NCI-H1092 (cell line): ENCODE measurements at places on chromosomes 2 and 18.

- DNase-seq: no peak
Observed at GRCh38 chr2:135651717-135652116, 89.9 kb upstream of the UBXN4 start.

GRCh38 chr2:120390381-120391055 is 44.6 kb downstream of the INHBB start:
- no peak for DNase-seq

- DNase-seq: no peak
Observed at GRCh38 chr18:51437280-51438271, 240.1 kb upstream of the MEX3C start.

GRCh38 chr2:197398913-197399312 is 35.9 kb downstream of the SF3B1 start:
- no peak for DNase-seq

DNA sequence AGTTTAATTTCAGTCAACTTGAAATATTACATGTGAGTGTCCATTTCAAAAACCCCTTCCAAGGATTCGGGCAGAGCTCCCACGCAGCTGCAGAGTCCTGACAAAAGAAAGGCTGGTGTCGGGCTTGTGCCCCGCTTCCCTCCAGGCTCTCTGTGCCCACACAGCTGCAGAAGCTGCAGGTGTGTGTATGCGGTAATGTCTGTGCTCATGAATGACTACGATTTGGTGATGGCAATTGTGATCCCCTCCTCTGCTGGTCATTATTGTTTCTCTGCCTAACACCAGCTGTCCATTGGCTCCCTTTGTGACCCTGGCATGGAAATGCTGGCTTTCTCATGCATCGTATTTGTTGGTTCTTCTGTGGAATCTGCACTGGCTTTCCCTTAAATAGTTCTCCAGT is 224.8 kb downstream of the NUP35 start:
- DNase-seq: peak; percentile 10

DNA sequence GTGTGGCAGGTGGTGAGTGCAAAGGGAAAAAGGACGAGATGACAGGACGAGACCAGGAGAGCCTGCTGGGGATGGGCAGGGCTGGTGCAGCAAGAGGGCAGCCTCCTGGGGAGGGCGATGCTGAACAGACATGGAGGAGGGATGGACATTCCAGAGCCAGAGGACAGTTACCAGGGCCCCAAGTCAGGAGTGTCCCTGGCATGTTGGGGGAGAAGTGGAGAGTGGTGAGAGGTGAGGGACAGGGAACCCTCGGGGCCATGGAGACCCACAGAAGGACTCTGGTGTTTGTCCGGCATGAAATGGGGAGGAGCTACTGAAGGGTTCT is 19.0 kb downstream of the MTERF4 start:
- DNase-seq: no peak

DNA sequence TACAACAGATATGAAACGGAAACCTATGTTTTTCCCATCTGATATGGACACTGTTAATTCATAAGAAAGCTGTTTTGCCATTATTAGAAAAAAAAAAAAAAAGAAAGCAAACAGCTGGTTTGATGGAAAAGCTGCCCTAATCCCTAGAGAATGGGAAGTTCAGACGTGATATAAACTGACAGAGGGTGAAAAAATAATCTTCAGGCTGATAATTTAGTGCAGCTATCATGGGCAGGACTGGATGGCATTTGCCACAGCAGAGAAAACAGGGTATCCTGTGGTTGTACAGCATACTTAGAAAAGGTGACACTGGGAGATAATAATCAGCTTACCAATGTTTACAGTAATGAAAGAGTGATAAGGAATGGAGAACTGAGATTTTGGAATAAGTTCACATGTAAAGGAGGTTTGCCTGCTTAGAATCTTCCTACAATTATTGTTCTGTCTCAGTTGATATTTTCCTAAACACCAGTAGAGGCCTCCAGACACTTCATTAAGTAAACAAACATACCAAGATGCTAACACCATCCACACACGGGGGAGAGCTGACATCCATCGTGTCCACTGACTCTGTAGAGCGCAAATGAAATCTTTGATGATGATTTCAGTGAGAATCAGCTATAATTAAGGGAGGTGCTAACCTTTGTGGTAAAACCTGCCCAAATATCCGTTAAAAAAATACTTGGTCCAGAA is 211.6 kb upstream of the MMADHC start:
- no peak for DNase-seq

- no peak for DNase-seq
Observed at GRCh38 chr2:26991717-26992116, 21.3 kb downstream of the MAPRE3 start.

DNA sequence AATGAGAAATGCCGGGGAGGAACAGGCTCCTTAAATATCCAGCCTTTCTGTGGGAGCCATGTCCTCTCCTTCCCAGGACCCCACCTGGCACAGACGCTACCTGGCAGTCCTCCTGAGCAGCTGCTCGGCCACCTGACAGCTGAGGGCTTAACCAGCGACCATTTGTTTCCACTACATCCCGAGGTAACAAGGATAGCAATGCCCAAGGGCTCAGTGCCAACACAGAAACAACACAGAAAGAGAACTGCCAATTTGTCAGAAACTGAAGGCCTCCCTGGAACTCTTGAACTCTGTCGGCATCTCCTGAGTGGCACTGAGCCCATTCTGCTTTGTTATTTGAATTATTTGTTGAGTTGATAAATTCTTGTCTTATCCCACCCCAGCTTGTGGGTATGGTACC is 122.2 kb upstream of the ARHGAP28 start:
- no peak for DNase-seq

GRCh38 chr18:58076052-58076451 is 32.0 kb downstream of the NEDD4L start:
- DNase-seq: no peak

DNA sequence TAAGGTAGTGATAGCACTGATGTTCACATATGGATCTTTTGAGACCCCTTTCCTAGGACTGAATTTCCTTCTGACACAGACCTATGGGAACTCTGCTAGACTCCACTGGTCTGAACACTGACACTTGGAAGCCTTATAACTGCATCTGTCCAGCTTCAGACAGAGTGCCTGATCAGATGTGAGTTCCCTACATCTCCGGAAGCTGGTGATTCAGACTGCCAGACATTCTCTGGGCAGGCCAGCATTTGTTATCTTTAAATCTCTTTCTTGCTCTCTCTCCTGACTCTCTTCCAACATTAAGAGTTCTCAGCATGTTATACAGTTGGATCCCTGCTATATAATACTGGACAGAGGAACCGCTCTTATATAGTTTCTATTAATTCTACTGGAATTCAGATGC is 408.5 kb downstream of the ZEB2 start:
- DNase-seq: no peak

DNA sequence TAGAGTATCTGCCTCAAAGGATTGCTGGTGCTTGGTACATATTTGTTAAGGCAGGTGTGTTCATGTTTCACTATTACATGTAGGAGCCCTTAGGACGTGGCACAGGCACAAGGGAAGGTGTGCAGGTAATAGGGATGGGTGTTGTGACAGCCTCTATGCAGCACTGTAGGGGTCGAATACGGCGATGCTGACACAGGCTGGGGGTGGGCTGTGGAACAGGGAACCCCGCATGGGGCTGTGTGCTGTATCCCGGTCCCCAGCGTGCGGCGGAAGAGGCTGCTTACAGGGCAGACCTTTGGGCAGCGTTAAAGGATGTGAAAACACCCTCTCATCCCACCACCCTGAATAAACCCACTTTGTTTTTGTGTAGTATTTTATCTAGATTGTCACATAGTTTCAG is 21.5 kb downstream of the B3GNT2 start:
- no peak for DNase-seq

DNA sequence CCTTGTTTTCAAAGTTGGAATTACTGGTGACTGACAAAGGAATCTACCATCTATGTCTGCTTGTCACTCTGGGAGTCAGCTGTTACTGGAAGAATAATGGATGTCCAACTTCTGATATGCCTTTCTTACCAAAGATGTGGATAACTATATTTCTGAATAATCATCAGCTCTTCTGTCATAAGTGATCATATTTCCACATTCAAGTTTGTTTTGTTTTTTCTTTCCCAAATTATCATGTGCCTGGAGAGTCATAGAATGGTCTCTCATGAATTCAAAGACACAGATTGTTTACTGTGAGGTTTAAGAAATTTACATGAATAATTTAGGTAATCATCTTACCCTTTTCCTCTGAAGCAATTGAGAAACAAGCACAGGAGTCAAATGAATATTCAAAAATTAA is 986.7 kb upstream of the CDH2 start:
- DNase-seq: no peak

- DNase-seq: no peak
Observed at GRCh38 chr2:111029181-111029927, 91.4 kb upstream of the BCL2L11 start.

GRCh38 chr2:53422979-53423378 is 344.6 kb upstream of the CHAC2 start:
- DNase-seq: no peak

DNA sequence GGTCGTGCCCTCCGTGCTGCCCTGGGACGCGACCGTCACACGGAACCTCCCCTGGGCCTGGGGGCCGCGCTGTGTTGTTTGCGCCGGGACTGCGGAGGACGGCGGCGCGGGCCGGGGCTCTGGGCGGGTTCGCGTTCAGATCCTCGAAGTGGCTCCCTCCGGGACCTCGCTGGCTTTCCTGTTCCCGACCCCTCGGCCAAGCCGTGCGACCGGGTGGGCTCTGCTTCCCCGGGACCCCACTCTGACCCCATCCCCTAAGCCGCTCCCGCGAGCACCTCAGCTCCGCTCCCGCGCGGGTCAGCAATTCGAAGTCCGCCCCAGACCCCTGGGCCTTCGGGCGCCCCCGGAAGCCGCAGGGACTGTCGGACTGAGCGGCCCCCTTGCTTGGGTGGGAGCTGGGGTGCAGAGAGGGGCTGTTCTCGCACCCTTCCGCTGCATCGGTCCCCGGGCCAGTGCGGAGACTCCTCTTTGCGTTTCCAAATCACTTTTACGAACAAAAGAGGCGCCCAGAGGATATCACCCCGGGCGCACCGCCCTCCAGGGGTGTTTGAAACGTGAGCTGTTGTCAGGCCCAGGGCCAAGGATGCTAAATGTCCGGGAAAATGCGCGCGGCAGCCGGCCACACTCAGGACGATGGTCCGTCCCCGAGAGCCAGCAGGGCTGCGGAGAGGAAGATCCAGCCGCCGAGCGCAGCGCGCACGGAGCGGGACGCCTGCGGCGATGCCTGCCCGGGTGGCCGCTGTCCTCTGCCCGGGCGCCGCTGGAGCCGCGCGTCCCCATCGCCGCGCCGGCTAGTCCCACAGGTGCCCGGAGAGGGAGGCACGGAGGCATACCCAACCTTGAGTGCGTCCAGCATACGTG is 73.5 kb downstream of the ZCCHC2 start:
- DNase-seq: no peak

DNA sequence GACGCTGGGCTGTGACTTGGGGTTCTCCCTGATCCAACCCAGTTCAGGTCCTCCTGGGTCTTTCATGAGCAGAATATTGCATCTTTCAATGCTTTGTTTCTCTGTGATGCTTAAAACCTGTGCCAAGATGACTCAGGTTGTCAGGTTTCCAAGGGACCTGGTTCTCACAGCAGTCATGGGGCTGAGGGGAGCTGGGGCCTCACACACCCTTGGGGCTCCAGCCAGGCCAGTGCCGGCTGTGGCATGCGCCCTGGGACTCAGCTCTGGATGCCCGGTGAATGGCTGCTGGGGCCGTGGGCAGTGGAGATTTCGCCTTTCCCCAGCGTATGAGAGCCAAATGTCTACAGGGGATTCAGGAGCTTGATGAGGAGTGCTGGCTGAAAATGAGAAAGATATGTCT is 29.6 kb downstream of the EDAR start:
- no peak for DNase-seq

GRCh38 chr2:196054631-196055030 is 14.0 kb downstream of the DNAH7 start:
- no peak for DNase-seq

DNA sequence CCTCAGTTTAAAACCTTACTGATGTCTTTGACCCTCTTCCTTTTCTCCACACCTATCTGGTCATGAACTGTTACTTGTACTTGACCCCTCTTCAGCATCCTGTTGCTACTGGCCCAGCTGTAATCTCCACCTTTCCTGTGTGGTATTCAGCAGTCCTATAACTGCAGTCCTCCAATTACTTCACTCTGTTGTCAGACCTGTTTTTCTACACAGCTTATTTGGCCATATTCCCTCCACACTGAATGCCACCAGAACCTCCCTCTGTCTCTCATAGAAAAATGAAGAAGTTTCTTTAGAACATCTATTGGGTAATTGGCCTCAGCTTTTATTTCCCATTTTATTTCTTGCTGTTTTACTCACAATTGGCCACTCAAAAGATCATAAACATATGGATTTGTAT is 155.4 kb downstream of the ASXL3 start:
- DNase-seq: no peak

GRCh38 chr18:76456018-76456750 is 38.9 kb downstream of the ZNF516 start:
- no peak for DNase-seq
